AML-193 (cell line): ENCODE measurements at places on chromosomes 4 and X.

DNA sequence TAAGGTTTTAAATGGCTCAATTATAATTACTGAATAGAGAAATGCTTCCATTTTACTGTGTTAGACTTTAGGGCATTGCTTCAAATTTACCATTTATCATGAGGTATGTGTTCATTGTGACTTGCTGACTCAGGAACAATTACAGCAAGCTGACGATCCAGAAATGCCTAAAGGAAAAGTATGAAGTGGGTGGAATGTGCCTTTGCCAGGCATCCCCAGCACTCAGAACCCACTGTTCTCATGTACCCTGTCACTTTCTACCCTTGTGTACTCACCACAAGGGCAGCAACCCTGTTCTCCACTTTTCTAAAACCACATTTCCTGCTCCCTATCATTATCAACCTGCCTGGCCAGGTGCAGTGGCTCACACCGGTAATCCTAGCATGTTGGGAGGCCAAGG is 41.5 kb downstream of the QRFPR start:
- DNase-seq: no peak

GRCh38 chrX:19846995-19847790 is 40.2 kb downstream of the SH3KBP1 start:
- peak; percentile 32 for DNase-seq

- DNase-seq: no peak
Measured at GRCh38 chr4:73507541-73507940, 26.0 kb downstream of the AFM start.

DNA sequence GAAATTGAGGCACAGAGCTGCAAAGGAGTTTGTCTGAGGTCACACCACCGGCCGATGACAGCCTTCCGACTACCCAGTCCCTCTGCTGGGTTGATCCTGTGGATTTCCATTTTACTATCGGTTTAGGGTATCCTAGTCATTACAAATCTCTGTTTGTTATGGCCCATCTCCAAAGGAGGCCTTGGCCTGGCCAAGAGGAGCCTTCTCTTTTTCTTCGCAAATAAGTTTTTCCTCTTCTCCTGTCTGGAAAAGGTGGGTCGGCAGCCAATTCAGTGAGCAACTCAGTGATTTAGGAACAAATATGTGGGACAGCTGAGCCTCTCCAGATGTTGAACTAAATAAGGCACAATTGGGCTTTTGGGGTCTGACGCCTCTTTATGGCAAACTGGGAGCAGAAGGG is 169.2 kb upstream of the RBPJ start:
- DNase-seq: no peak

- DNase-seq: no peak
Measured at GRCh38 chr4:185115827-185116232, 27.2 kb upstream of the SLC25A4 start.

GRCh38 chrX:40213092-40213491 is 115.3 kb upstream of the BCOR start:
- DNase-seq: no peak

- peak; percentile 22 for DNase-seq
Measured at GRCh38 chr4:179307297-179308136, 1865.3 kb upstream of the AGA start.

- DNase-seq: no peak
Measured at GRCh38 chr4:177001271-177002175, 208.8 kb upstream of the VEGFC start.

- DNase-seq: no peak
Measured at GRCh38 chr4:41550308-41550707, 12.4 kb downstream of the LIMCH1 start.

DNA sequence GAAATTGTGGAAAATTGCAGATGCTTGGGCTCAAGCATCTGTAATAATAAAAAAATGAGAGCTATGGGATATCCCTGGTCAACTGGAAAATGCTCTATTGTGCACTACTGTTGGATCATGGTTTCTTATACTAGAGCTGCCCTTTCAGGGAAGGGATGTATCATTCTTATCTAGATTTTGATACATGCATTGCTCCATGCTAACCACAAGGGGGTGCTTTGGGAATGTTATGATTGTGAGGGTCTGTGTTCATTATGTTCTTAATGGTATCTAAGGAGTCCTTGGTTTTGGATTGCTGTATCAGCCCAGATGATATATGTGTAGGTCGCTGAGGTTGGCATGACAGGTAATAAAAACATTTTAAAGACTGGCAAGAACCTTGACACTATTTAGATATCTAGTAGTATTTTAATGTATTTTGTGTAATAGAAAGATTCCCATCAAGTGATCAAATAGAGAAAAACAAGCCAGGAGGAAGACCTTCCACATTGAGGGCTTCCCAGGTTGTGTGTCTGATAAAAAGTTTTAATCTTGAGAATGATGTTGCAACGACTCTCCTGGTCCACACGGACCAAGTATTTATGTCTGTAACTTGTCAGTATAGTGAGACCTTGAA is 49.2 kb upstream of the TLR2 start:
- peak; percentile 38 for DNase-seq

DNA sequence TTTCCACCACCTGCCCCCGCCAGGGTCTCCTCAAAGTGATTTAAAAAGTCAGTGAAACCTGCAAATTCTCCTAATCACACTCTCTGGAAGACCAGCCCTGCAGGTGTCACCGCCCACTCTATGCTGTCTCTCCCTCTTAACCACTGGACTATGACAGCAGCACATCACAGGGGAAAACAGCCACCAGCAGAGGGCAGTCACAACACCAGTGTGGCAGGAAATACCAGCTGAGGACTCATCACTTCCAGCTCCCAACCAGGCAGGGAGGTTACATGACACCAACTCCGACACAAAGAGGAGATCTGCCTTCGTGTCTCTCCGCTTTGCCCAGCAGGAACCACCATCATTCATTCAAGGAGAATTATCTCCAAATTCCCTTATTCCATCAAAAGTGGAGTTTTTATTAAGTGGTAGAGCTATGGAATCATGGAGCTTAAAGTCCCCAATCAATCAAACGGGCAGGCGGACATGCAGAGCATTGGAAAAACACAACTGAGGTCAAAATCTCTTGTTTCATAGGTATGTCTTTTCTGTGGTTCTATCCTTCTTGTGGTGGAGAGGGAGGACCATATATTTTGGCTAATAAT is 91.3 kb downstream of the NSUN7 start:
- DNase-seq: peak; percentile 64

- no peak for DNase-seq
Measured at GRCh38 chr4:87216469-87216868, 3.9 kb downstream of the KLHL8 start.

- no peak for DNase-seq
Measured at GRCh38 chr4:113154281-113154680, 104.8 kb downstream of the ANK2 start.

- no peak for DNase-seq
Measured at GRCh38 chr4:39544580-39545315, 17.5 kb upstream of the UGDH start.

DNA sequence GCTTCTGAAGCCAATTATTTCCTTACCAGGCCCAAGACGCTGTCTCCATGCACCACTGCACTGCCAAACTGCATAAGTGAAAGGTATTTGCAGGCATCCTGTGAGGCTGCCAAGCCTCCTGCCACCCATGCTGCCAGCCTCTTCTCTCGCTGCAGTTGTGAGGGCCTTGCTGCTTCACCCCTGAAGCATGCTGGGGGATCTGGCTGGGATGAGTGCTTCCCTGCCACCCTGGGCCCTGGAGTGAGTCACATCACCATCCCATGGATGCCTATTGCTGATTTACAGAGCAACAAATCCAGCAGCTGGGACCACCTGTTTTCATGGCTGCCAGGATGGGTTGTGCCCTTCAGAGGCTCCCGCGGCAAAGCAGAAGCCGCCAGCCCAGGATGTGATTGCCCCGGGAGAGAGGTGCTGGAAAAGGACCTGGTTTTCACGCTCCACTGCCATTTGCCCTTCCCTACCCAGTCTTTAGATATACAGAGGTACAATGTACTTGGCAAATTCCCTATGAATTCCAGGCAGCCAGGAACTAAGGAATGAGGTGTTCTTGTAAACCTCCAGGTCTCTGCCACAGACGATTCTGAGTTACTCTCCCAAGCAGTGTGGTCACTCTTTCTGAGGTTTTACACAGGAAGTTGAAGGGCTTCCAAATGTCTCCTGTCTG is 41.5 kb upstream of the PTCHD1 start:
- no peak for DNase-seq

- no peak for DNase-seq
Measured at GRCh38 chr4:159435561-159436023, 332.7 kb downstream of the RAPGEF2 start.

DNA sequence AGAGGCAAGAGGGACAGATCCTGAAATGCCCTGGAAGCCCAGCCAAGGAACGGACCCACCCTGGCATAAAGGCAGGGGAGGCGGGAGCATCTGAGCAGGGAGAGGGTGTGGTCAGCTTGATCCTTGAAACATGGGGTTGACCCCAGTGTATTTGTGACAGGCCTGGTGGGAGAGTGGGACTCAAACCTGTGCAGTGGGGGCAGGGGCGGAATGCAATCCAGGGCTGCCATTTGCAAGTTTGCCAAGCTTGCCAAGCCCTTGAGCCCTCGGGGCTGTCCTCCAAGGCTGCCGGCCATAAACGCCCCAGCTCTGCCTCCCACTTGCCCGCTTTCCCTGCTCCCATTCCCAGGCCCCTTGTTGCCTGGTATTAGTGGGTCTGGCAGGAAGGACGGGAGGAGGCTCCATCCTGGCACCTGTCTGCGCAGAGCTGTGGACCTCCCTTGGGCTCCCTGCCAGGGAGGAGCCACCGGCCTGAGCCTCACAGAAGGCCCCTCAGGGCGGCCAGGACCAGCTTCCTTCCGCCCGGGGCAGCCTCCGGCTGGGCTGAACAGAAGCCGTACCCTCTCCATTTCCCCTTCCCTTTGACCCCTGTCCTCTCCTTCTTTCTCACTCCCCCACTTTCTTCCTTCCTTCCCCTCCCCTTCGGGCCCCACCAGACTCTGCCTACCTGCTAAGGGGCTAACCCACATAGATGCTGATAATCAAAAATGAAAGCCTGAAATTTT is 661 bp downstream of the S100P start:
- no peak for DNase-seq

- DNase-seq: no peak
Measured at GRCh38 chr4:98482847-98483806, 175.3 kb downstream of the TSPAN5 start.

GRCh38 chr4:113409181-113409580 is 352.4 kb downstream of the CAMK2D start:
- DNase-seq: no peak

GRCh38 chr4:15235135-15235534 is 192.7 kb upstream of the C1QTNF7 start:
- no peak for DNase-seq

GRCh38 chrX:149853925-149854324 is 27.1 kb upstream of the MAGEA8 start:
- no peak for DNase-seq

DNA sequence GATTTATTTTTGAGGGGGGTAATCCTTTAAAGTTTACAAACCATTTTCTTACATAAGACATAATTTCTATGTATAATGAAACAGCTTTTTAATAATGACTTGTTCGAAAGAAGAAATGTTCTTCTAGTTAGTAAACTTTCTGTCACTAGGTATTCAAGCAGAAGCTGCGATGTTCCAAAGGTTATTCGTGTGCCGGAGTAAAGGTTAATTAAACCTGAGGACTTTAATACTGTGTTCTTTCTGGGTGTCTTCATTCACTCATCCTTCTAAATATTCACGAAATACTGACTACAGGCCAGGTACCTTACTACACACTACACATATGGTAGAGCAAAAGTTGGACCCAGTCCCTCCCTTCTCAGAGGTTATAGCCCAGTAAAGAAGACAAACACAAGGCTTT is 96.7 kb downstream of the NR3C2 start:
- no peak for DNase-seq

- DNase-seq: no peak
Measured at GRCh38 chrX:15848576-15848975, 6.0 kb downstream of the AP1S2 start.

- no peak for DNase-seq
Measured at GRCh38 chr4:131613824-131614216, 1535.3 kb upstream of the PCDH10 start.

GRCh38 chr4:54660591-54660990 is 2.8 kb downstream of the KIT start:
- DNase-seq: no peak

- DNase-seq: no peak
Measured at GRCh38 chr4:1029529-1029928, 18.1 kb downstream of the FGFRL1 start.

DNA sequence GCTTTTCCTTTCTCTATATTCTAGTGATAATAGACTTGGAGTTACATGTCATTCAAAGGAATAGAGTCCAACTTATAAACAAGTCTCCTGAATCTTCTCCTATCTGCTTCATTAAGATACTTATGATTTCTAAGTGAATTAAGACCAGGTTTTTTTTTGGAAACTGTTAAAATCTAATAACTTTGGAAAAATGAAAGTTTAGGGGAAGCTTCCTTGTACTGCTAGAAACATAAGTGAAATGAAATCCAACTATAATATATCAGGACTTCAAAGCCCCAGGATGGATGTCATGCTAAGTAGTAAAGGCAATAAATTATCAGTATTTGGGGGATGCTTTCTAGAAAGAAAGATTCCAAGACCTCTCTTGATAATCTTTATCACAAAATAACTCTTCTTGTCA is 24.8 kb downstream of the GRIA2 start:
- no peak for DNase-seq

- peak; percentile 83 for DNase-seq
Measured at GRCh38 chr4:86554646-86555045, 39.5 kb upstream of the PTPN13 start.

GRCh38 chr4:101621120-101621519 is 169.4 kb upstream of the BANK1 start:
- no peak for DNase-seq
